Activated CD4-positive, alpha-beta memory T cell treated with anti-CD3 and anti-CD28 coated beads for 36 hours (primary cell): ENCODE measurements at places on chromosomes 4 and X. TPM values are rescaled to one million over a fixed set of nuclear protein-coding genes. Genes with fewer than 3 reads are reported as not detected.

SMARCA1 gene
- total RNA-seq, result 0.10 TPM

RNF128 gene
- total RNA-seq, result not detected

DNA sequence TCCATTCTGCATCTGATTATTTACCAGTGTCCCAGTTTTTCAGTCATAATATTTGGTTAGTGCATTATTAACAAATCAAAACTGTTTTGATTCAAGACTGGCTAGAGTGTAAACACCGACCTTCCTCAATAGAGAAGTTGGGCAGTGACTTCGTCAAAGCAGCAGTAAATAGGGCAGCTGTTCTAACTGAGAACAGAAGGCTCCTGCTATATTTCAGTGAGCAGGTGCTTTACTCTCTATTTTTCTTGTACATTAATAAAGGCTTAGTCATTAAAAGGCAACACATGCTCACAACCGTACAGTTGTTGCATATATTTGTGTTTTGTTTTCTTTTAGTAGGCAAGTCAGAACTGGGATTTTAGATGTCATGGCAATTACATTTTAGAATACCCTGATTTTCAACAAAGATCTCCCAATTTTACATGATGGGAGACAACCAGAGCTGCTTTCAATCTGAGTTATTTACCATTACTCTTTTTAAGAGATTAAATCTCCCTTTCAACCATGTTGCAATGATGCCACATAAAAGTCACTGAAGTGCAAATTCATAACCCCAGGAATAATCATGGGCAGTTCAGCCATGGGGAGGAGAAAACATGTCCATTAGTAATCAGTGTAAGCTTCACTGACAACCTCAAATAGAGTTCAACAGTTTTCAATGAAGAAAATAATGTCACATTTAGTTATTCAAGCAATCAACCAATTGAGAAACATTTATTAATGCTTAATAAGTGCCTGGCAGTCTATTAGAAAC lies 233.3 kb downstream of the NDST4 start:
- no peak for DNase-seq

DNA sequence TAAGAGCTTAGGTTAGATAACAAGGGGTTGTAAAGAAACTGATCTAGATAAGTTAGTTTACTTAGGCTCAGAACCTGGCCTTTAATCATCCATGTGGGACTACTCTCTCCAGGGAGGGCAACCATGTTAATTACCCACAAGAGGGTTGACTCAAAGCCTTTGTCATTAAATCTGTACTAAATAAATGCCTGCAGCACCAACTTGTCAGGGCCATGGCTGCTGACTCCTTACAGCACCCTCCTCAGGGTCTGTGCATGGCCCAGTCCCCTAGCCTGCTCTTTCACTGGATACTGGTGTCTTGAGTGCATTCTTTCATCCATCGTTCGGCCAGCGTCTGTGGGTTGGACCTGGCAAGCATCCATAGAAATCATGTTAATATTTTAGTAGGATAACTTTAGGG lies 34.7 kb downstream of the CASP3 start:
- DNase-seq, result no peak

DNA sequence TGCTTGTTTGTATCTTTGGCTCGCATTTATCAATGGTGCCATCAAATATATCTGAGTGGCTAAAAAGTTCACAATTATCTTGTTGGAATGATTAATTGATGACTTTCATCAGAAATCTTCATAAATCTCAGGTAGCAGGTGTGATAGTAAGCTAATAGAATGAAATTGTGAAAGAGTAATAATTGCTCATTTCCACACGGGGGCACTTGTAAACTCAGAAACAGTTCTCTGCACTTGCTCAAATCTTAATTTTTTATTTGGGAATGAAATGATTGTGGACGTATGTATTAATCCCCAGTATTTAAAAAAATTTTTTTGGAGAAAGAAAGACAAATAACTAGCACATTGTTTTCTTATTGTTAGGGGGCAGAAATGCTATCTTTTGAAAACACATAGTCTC lies 132.8 kb downstream of the DTHD1 start:
- DNase-seq, result no peak

- DNase-seq, result no peak
These were observed 46.5 kb upstream of the RAB9B start for GRCh38 chrX:103878466-103879122.

DNA sequence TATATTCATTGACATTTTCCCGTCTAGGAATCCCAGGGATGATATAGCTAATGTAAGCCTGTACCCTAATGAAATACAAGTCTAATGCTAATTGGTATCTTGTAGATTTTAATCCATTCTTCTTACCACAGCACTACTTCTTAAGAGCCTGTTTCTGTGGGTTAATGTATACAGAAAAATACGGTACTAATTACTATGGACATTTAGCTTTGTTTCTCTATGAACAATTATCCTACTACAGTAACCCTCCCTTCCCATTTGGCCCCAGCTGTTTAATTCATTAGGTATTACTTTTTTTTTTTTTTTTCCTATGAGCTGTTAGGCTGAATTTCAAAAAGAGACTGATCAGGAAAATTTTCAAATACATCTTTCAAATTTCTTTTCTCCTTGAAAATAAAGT lies 245.1 kb upstream of the SLC7A11 start:
- no peak for DNase-seq
